Putamen (tissue), 1 donor: ENCODE measurements at places on chromosomes 2 and 18.

GRCh38 chr2:159912580-159912979 lies 114.6 kb upstream of the CD302 start:
- DNase-seq: no peak

DNA sequence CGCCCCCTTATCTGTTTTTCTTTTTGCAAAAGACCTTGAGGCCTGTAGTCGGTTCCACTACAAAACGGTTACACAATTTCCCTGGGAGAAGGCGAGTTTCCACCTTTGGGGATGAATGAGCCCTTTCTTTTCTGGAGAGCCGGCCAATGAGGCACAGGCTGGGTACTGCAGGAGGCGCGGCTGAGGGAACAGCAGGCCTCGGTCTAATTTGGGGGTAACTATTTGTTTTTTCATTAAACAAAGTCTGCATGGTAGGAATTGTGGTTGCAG lies 129.2 kb downstream of the MYCN start:
- no peak for DNase-seq

DNA sequence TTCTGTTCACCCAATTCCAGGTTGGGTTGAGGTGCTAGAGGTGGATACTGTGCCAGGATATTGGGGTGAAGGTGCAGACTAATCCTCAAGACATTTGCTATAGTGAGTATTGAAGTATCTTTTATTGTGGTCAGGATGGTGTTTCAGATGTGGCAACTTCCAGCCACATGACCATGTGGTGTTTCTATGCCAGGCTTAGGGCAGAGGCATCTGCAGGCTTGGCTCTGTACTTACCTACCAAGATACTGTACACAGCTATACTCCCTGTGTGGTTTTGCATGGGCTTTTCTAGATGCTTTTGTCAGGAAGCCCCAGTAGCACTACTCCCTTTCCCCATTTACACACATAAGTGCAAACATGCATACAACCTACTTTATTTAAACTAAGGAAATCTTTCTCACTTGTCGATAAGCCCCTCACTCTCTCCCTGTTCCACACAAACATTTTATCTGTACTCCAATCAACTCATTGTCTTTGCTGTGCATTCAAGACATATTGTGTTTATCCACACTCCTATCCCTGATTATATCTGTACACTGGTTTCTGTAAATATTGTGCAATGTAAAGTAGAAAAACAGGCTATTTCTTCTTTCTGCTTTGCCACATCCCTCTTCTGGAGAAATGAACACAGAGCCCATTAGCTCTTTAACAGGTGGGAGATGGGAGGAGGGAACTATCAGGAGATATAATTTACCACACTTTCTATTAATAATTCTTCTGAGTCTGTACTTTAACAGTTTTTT lies 12.3 kb downstream of the ARL6IP6 start:
- DNase-seq: no peak

- no peak for DNase-seq
Measured at GRCh38 chr18:28189400-28190239, 12.7 kb upstream of the CDH2 start.

GRCh38 chr2:13611939-13612338 lies 895.2 kb downstream of the TRIB2 start:
- no peak for DNase-seq

GRCh38 chr2:134107402-134107801 lies 146.5 kb upstream of the MGAT5 start:
- no peak for DNase-seq

DNA sequence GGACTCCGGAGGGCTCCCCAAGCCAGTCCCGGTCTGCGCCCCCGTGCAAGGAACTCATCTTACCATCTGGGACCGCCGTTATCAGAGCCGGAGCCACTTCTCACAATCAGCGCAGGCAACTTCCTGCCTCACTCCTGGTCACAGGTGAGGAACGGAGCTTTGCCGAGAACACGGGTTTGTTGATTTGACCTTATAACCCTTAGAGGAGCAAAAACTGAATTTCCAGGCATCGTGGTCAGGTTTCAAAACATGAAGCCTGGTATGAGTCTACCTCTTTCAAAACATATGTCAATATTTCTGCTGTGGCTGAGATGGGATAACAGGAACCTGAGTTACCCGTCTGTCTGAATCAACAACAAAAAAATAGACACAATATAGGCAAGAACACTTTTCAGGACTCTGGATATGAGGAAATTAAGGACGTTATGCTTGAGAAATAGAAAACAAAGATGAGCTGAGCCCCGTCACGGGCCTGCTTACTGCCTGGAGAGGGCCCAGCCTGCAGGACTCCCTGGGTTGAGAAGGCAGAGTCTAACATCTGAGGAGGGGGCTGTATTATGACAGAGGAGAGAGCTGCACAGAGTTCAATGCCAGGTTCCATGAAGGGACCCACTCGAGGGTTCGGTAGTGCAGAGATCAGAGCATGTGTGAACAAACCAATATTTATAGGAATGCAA lies 148.7 kb downstream of the NDUFA10 start:
- no peak for DNase-seq

GRCh38 chr18:48784656-48785055 lies 166.1 kb downstream of the SMAD7 start:
- DNase-seq: no peak

- no peak for DNase-seq
Measured at GRCh38 chr2:7119132-7119835, 202.1 kb downstream of the RNF144A start.

- DNase-seq: no peak
Measured at GRCh38 chr2:46974659-46975058, 59.1 kb upstream of the MCFD2 start.

DNA sequence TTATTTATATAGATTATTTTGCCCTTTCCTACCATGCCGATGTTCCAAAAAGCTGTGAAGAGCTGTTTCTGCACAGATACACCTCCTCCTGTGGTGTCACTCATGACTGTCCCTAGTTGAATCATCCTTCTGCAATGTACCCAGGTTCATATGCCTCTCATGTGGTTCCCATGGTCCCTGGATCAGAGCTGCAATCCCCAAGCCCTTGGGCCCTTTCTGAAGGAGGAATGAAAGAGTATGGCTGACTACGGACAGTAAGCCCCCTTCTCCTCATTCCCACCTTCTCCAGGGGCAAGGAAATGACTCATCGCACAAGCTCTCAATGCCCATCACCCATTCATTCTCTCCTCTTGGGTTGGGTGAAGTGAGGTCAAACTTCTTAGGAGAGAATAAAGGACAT lies 63.9 kb upstream of the ACVR1 start:
- DNase-seq: no peak

DNA sequence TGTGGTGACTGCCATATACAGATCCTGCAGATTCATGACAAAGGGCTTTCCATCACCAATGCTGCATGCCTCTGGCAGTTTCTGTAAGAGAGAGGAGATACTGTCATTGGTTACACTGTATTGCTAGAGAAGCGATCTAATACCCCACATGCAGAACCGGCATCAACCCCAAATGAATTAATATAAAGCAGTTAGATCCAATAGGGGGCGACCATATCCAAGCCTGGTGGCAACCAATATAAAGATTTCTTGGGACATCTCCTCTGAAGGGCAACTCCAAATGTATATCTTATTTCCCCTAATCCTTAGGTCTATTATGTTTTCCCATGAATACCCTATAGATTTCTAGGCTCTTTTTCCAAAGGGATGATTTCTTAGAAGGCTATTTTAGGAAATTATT lies 17.4 kb upstream of the IHH start:
- no peak for DNase-seq

DNA sequence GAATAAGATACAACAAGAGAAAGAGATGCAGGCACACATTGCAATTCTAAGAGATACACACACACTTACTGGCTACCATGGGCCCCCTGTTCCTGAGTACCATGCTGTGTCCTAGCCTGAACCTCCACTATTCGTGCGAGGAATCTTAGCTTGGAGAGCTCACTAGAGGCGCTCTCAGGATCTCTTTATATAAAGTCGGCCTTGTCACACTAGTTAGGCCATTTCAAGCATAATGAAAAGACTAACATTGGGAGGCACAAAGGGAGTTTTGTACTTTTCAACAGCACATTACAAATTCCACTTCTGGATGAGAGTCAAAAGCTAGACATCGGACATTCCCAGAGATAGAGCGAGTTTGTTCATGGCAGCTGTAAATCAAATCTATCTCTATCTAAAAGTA lies 365.2 kb downstream of the DSEL start:
- peak; percentile 91 for DNase-seq

DNA sequence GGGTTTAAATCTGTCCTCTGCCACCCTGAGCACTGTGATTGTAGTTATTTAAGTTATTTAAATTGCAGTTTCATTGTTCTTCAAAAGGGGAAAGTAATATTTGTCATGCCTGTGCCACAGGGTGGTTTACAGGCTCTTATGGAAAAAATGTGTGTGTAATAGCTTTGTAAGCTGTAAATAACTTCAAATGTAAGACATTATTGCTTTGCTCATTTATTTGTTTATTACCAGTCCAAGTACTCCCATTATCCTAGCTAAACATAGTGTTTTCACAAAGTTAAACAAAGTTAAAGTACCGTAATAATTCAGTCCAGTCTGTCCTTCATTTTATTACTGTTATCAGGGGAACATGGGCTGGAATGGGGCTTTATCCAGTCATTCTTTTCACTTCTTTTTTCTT lies 43.4 kb upstream of the IGFBP2 start:
- DNase-seq: no peak

DNA sequence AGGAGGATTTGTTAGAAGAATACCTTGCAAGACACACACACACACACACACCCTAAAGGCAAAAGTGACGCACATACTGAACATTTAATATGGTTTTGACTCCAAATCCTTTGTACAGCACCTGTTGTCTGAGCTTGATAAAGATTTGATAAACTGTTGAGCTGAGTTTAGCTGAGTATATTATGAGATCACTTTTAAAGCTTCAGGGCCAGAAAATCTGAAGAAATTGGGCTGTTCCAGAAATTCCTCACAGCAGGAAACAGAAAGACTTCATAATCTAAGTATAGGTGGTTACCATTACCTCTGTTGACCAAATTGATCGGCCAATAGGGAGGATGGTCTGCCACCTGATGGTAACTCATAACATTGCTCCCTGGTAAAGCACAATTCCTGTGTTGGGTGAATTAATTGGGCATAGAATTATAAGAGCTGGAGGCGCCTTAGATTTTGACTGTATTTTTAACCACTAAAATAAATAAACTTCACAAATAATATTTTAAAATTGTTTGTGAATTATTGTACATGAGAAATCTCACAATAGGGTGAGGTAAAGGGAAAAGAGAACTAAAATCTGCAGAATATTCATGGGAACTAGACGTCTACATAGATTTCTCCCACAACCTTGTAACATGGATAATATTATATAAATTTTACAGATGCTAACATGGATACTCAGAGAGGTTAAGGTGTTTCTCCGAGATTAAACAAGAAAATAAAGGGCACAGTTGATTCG lies 21.8 kb upstream of the RPIA start:
- DNase-seq: no peak

- DNase-seq: no peak
Measured at GRCh38 chr2:223519471-223519870, 82.7 kb downstream of the SCG2 start.

GRCh38 chr2:160516547-160517365 lies 23.1 kb upstream of the RBMS1 start:
- DNase-seq: no peak

DNA sequence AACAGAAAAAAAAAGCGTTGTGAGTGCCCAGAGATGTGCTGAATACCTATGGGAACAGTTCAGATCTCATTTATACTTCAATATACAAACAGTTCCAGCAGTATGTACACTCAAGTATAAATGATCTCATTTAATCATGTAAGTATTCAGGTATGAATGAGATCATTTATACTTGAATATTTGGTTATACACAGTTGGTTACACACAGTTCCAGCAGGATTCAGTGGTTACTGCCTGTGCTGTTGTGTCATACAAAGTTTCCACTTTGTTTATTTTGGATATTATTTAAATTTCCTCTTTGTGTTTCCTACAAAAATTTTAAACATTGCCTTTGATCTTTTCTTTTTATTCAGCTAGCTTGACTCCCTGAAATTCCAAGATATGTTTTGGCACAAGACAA lies 293.5 kb upstream of the SLC39A10 start:
- DNase-seq: no peak

DNA sequence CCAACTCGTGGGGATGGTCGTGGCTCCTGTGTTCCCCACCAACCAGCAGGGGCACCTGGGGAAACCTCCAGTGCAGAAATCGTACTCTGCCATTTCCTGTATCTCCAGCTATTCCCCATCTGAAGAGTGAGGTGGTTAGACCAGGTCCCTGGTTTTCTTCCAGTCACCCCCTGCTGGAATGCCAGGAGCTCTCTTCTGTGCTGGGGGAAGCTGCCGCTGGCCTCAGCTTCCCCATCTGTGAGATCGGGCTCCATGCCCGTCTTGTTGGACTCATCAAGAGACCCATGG lies 119.7 kb downstream of the INHBB start:
- DNase-seq: no peak

- no peak for DNase-seq
Measured at GRCh38 chr18:58784601-58785137, 80.0 kb upstream of the ZNF532 start.

DNA sequence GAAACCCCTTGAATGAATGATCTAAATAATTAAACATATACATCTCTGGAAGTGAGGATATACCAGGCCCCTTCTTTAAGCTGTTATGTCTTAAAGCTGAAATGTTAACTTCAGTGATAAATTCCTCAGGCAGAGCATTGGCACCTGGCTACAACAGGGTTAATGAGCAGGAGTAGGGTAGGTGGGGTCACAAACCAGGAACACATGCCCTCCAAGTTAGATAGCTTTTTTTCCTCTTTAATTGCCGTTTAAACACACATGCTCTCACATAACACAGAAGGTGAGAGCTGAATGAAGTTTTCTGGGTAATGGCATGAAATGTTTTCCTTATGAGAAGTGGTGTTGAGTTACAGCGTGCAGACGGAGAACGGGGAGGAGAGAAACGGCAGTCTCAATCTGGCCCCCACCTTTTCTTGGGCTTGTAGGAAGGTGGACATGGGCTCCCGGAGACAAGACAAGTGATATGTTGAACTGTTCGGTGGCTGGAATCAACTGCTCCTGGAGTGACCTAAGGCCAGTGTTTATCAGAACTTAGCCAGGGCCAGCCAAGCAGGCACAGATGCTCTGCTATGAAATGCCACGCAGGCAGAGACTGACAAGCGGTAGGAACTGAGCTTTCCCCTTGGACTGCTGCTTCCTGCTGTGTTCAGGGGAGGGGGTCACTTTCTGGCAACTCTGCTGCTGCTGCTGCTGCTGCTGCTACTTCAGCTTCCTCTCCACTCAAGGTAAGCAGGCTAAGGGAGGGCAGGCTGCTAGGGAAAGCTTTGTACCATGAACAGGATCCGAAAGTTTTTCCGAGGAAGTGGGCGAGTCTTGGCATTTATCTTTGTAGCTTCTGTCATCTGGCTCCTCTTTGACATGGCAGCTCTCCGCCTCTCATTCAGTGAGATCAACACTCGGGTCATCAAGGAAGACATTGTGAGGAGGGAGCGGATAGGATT lies at the start of gene GALNT5:
GALNT5 (plus strand) TSS at position 394 of the 941 bp plus-strand sequence; CDS start at position 772, 378 bp downstream.
- no peak for DNase-seq

DNA sequence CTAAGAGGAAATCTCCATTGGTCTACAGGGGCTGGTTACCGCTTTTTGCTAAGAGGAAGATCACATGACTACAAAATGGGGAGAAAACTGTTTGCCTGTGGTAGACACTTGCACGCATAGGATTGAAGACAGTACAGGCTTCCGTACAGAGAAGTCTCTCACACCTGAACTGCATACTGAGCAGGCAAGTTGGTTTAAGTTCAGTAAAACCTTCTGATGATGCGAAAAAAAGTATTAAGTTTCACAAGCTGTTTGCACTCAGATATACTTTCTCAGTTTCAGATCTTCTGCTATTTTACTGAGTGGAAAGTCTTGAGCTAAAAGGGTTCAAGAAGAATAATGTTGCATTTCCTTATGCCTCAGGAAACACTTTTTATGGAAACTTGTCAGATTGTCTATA lies 292.2 kb upstream of the MC4R start:
- DNase-seq: no peak
